ENCODE measurements at places on chromosomes 7 and 10.

DNA sequence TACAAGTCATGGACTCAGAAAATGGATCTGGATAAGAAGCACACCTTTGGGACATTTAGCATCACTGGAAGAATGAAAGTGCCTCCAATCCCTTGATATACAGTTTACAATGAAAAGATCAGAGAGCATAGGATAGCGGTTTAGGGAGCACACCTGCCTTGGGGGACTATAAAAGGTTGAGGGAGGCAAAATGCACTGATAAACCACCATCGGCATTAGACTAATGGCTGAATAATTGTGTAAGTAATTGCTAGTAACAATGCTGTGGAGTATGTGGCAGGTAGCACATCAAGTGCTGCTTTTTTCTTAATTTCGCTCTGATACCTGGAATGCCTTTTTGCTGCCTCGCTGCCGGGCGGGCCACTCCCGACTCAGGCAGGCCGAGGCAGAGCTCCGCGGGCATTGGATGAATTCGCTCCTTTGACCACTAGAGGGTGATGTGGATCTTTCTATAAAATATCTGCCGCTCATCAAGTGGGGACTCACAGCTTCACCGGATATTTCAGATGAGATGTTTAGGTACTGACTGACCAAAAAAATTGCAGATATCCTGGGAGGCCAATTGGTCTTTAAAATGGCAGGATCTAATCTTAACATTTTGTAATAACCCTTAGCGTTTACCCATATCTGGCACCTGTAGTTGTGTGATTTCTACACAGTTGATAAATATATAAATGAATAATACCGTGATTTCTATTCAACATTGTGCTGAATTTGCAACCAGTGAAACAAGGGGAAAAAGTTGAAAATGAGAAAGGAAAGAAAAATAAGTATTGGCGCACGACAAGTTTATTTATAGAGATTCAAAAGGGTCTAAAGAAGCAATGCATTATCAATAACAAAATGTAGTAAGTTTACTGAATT lies 116.8 kb upstream of the PRSS1 start:
- peaks cover 3% of the 10 kb centered on the region for H3K4me1 ChIP-seq
- H3K27ac ChIP-seq = no peak overlapping the region
- no peaks in the 10 kb centered on the region for H3K36me3 ChIP-seq
- peak; percentile 90 for DNase-seq

DNA sequence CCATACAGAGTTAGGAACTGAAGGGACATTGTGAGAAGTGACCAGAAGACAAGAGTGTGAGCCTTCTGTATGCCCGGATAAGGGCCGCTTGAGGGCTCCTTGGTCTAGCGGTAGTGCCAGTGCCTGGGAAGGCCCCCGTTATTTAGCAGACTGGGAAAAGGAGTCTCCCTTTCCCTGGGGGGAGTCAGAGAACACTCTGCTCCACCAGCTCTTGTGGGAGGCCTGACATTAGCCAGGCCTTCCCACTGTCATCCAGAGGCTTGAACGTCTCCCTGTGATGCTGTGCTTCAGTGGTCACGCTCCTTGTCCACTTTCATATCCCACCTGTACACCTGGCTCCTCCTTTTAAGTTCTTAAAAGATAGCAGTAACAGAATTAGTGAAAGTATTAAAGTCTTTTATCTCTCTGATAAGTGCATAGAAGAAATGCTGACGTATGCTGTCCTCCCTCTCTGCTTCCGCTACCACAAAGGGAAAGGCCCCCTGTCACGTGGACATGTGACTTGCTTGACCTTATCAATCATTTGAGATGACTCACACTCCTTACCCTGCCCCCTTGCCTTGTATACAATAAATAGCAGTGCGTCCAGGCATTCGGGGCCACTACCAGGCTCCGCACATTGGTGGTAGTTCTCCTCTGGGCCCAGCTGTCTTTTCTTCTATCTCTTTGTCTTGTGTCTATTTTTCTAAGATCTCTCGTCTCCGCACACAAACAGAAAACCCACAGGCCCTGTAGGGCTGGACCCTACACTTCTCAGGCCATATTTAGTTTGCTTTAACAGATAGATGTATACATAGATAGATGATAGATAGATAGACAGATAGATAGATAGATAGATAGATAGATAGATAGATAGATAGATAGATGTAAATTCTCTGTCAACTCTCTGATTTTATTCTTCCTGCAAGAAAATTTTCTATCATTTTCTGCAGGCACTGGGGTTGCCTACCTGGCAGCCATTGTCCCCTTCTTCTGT lies 131.5 kb upstream of the JCAD start:
- DNase-seq = no peak
- H3K4me1 ChIP-seq = peaks cover 14% of the 10 kb centered on the region
- no peak overlapping the region for H3K4me3 ChIP-seq
- H3K27ac ChIP-seq = peak overlapping the region; percentile 8

DNA sequence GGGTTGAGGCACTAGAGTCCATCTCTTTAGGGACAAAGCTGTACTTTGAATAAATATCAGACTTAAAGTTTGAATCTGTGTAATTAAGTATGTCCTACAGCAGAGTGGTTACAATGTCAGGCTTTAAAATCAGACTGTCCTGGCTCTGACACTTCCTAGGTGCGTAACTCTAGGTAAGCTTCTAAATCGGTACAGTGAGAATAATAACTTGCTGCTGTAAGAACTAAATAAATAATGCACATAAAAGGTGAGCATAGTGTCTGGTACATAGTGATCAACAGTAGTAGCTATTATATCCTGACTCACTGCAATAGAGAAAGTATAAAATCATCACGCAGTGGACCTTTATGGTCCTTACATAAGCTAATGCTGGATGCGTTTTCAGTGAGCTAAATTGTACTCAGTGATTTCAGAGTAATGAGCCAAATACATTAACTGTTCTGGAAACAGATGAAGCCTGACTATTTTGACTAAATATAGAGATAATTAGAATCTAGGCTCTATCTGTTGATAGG lies 72.2 kb upstream of the PDK4 start:
- H3K27ac ChIP-seq = no peak overlapping the region
- H3K27me3 ChIP-seq = no peaks in the 10 kb centered on the region
- no peak overlapping the region for H3K4me3 ChIP-seq
- DNase-seq = no peak
- H3K4me1 ChIP-seq = no peaks in the 10 kb centered on the region

GRCh38 chr7:95871075-95871848 lies 98.9 kb downstream of the DYNC1I1 start:
- no peaks in the 10 kb centered on the region for H3K36me3 ChIP-seq
- no peaks in the 10 kb centered on the region for H3K4me1 ChIP-seq
- no peaks in the 10 kb centered on the region for H3K27me3 ChIP-seq
- no peak overlapping the region for H3K27ac ChIP-seq

DNA sequence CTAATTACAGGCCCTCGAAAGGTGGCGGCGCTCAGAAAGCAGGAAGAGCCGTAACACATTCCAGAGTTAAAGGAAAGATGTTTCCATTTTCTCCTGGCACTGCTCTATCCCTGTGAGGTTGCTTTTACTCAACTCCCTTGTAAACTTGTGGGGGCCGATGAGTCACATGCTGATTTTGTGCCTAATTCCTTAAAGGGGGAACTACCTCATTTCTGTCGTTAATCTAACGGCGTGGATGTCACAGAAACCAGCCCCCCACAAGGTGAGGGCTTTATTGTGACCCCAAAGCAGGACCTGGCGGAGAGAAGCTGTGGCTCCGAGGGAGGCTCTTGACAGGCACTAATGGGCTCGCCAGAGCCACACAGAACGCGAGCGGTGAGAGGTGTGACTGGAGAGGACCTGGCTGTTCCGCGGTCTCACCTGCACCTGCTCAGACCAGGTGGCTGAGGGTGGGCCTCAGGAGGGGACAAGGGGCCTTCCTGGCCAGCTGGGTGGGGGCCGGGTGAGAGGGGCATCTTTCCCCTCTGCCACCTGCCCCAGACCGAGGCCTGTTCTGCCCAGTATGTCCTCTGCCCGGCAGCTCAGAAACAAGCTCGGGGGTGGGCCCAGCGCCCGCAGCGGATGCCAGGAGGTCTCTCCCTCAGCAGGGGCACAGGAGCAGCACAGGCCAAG lies 50.9 kb downstream of the CALML3 start:
- no peak overlapping the region for H3K4me3 ChIP-seq
- no peaks in the 10 kb centered on the region for H3K27me3 ChIP-seq
- peak overlapping the region; percentile 37 for H3K27ac ChIP-seq
- peaks cover 20% of the 10 kb centered on the region for H3K4me1 ChIP-seq
- no peak for DNase-seq
- H3K36me3 ChIP-seq = no peaks in the 10 kb centered on the region

DNA sequence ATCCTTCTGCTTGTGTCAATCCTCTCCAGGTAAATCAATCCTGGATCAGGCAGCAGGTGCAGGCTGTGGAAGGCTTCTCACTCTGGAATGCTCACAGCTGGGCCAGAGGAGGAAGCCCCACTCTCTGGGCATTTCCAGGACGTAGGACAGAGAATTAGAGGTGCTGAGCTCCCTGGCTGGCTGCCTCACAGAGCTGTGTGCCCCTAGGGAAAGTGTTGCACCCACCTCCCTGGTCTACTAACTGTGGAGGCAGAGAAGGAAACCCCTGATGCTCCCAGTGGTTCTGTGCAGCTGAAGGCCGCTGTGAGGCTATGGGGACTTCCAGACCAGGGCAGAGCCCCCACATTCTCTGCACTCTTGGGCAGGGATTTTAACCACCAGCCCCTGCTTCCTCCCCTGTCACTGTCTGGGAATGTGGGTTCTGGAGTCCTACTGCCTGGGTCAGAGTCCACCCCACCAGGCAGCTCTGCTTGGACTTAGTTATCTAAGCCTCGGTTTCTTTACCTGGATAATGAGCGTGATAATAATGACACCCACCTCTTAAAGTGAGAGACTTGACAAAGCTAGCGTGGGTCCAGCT lies 73.5 kb upstream of the EEPD1 start:
- H3K4me3 ChIP-seq = no peak overlapping the region
- H3K27ac ChIP-seq = no peak overlapping the region
- no peaks in the 10 kb centered on the region for H3K27me3 ChIP-seq
- peaks cover 7% of the 10 kb centered on the region for H3K4me1 ChIP-seq
- H3K36me3 ChIP-seq = no peaks in the 10 kb centered on the region
- no peak for DNase-seq

GRCh38 chr7:42980514-42980913 lies 48.3 kb downstream of the MRPL32 start:
- H3K4me1 ChIP-seq = no peaks in the 10 kb centered on the region
- no peak overlapping the region for H3K4me3 ChIP-seq
- no peak overlapping the region for H3K27ac ChIP-seq

DNA sequence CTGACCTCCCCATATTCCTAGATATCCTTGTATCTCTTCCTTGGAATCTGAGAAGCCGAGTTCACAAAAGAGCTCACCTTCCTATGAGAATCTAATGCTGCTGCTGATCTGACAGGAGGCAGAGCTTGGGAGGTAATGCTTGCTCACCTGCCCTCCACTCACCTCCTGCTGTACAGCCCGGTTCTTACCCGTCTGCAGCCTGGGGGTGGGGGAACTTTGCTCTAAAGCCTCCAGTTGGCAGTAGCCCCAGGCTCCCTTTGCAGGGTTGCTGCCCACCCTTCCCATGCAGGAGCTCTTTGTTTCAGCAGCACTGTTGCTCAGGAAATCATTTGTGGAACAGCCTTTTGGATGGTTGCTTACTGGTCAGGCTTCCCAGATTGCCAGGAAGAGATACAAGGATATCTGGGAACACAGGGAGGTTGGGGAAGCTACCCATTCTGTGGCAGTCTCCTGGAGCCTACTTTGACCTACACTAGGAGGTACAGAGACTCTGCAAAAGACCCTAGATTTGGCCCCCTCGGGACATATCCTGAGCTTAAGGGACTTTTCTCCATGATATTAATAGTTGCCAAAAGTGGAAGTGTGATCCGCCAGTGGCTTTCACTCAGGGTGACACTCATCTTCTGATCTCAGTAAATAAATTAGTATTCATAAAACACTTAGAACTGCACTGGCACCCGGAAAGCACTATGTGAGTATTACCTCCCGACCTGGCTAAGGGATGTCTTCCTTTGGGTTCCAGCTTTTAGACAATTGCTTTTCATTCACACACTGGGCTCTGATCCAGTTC lies 363.7 kb upstream of the PODXL start:
- no peak overlapping the region for H3K27ac ChIP-seq
- H3K27me3 ChIP-seq = no peaks in the 10 kb centered on the region
- no peak for DNase-seq
- no peak overlapping the region for H3K4me3 ChIP-seq
- H3K4me1 ChIP-seq = no peaks in the 10 kb centered on the region

DNA sequence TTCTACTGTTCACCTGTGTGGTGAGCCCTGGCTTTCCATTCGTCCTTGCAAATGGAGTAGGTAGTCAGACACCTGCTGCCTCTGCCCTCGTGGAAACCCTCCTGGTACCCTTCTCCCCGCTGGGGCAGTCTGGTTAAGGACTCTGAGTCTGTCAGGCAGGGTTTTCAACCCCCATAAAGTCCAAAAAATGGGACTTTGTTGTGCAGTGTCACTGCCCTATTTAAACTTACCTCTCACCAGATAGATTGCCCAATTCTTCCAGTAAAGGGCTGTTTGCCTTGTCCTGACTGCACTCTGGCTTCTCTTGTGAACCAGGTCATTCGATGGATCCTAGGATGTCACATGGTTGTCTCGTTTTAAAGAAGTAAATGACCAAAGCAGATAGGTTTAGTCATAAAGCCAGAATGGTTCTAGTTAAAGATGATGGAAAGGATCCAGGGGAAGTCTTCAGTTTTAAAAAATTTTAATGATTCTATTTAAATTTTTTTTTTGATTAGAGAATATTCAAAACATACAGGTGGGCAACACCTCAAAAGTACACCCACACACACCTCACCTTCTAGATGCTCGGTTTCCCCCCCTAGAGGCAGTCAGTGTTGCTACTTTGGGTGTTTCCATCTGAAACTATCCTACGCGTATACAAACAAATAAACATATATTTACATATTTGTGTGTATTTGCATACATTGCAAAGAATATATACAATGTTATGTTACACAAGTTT lies 22.0 kb downstream of the TMEM176B start:
- no peak overlapping the region for H3K4me3 ChIP-seq
- H3K27me3 ChIP-seq = no peaks in the 10 kb centered on the region
- no peak for DNase-seq
- H3K36me3 ChIP-seq = no peaks in the 10 kb centered on the region
- no peaks in the 10 kb centered on the region for H3K4me1 ChIP-seq
- H3K27ac ChIP-seq = no peak overlapping the region

DNA sequence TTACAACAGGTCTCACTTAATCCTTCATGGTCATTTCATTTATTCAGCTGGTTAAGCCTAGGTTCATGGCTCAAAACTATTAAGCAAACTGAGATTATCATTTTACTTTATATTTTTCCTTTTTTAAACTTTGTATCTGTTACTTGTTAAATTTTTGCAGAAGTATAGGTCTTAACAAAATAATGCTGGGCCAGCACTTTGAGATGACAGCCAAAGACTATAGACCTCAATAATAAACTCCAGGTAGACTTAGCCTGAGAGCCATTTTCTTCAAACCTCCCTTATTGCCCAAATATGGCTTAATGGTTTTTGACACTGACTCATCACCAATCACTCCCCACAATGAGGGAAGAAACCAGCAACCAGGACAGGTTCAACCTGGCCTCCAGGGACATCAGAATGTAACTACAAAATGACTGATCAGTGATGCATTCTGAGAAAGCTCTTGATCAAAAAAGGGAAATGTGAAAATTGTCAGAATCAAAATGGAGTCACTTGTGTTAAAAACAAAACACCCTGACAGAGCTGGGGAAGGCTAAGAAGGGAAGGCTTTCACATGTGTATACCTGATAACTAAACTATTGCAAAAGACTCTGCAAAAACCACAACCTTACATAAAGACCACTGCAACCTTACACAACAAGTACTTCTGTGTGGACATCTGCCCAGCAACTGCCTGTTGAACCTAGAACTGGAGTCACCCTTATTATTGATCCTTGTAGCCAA lies 2.1 kb upstream of the CCDC126 start:
- no peak overlapping the region for H3K27ac ChIP-seq
- no peaks in the 10 kb centered on the region for H3K36me3 ChIP-seq
